LHCN-M2 (cell line): ENCODE measurements at places on chromosomes 11 and 22. TPM values are rescaled to one million over a fixed set of nuclear protein-coding genes. Genes with fewer than 3 reads are reported as not detected.

Gene MMP10
- not detected in 2 replicates for total RNA-seq

Gene TMEM191B
- total RNA-seq, result 0.19 and 3.2 TPM in 2 replicates

Gene TMPRSS6
- not detected in 2 replicates for total RNA-seq

Gene PLAAT4
- total RNA-seq, result 3.5 and 7.0 TPM in 2 replicates

Gene RBX1
- 53.3 and 87.0 TPM in 2 replicates for total RNA-seq

Gene HOATZ
- total RNA-seq, result not detected in 2 replicates

Gene BIRC3
- total RNA-seq, result 0.40 and 0.64 TPM in 2 replicates

Gene AQP11
- 3.5 and 3.7 TPM in 2 replicates for total RNA-seq

Gene TMEM121B
- 0.13 and 0.29 TPM in 2 replicates for total RNA-seq

Gene SMTNL1
- total RNA-seq, result not detected in 2 replicates

Gene MUC6
- not detected in 2 replicates for total RNA-seq

Gene TBX10
- not detected in 2 replicates for total RNA-seq

Gene OR2AG1
- total RNA-seq, result not detected in 2 replicates

Gene APOL6
- 4.2 and 7.7 TPM in 2 replicates for total RNA-seq

Gene TESMIN
- total RNA-seq, result not detected in 2 replicates

Gene CD248
- total RNA-seq, result 0.06 TPM in 1 of 2 replicates, not detected in the other

Gene MPPED1
- not detected in 2 replicates for total RNA-seq

Gene DDTL
- 0.11 TPM in 1 of 2 replicates, not detected in the other for total RNA-seq

Gene KRTAP5-11
- total RNA-seq, result not detected in 2 replicates

Gene FOLH1
- total RNA-seq, result not detected in 2 replicates

Gene CADM1
- total RNA-seq, result 0.69 and 0.83 TPM in 2 replicates

Gene MUC2
- not detected in 2 replicates for total RNA-seq

Gene SPON1
- not detected in 2 replicates for total RNA-seq

Gene B3GAT1
- total RNA-seq, result not detected in 2 replicates

Gene ABTB2
- total RNA-seq, result 1.3 and 1.5 TPM in 2 replicates

Gene CSF2RB
- total RNA-seq, result not detected in 2 replicates

Gene NLRP14
- not detected in 2 replicates for total RNA-seq

Gene KCNJ11
- 0.11 and 0.13 TPM in 2 replicates for total RNA-seq

Gene SLC29A2
- total RNA-seq, result not detected in 2 replicates

Gene SCUBE2
- total RNA-seq, result 0.06 and 0.11 TPM in 2 replicates

Gene DUSP8
- total RNA-seq, result not detected in 2 replicates

Gene RTN4RL2
- total RNA-seq, result 0.23 and 0.38 TPM in 2 replicates

Gene OOSP2
- total RNA-seq, result not detected in 2 replicates

Gene CCDC134
- 11.0 and 14.6 TPM in 2 replicates for total RNA-seq

Gene SCGB1C1
- not detected in 2 replicates for total RNA-seq

Gene SAA4
- not detected in 2 replicates for total RNA-seq

Gene APOA1
- not detected in 2 replicates for total RNA-seq

Gene CRYBB1
- total RNA-seq, result not detected in 2 replicates

Gene FGF4
- total RNA-seq, result not detected in 2 replicates

Gene GSTT4
- not detected in 2 replicates for total RNA-seq

Gene TBC1D10A
- 21.6 and 27.6 TPM in 2 replicates for total RNA-seq

Gene AMOTL1
- total RNA-seq, result 30.2 and 39.8 TPM in 2 replicates

Gene C1QTNF5
- total RNA-seq, result 9.1 and 9.9 TPM in 2 replicates

Gene CCDC89
- total RNA-seq, result 6.6 and 7.4 TPM in 2 replicates

Gene F2
- total RNA-seq, result not detected in 2 replicates

Gene SYT7
- 1.6 and 2.0 TPM in 2 replicates for total RNA-seq

Gene PLEKHA7
- 0.13 and 0.29 TPM in 2 replicates for total RNA-seq

Gene MRGPRE
- not detected in 2 replicates for total RNA-seq

Gene TEX12
- total RNA-seq, result not detected in 2 replicates

Gene NOX4
- total RNA-seq, result 2.2 TPM in 1 of 2 replicates, not detected in the other

Gene MS4A8
- total RNA-seq, result not detected in 2 replicates

Gene IL17REL
- total RNA-seq, result not detected in 2 replicates

Gene WT1
- total RNA-seq, result 0.75 and 0.96 TPM in 2 replicates

Gene MYOD1
- 421 and 521 TPM in 2 replicates for total RNA-seq

Gene TST
- total RNA-seq, result 17.6 and 18.4 TPM in 2 replicates

Gene KCNJ5
- total RNA-seq, result 0.06 and 0.29 TPM in 2 replicates

Gene KCNK4
- not detected in 2 replicates for total RNA-seq

Gene OR10A2
- not detected in 2 replicates for total RNA-seq

Gene SPINDOC
- 31.7 and 33.8 TPM in 2 replicates for total RNA-seq

Gene MRGPRX3
- not detected in 2 replicates for total RNA-seq
